ENCODE measurements at places on chromosomes 7 and 10. TPM values are rescaled to one million over a fixed set of nuclear protein-coding genes. Genes with fewer than 3 reads are reported as not detected.
A peak's percentile ranks its signal among the peaks of the same experiment; 100 is the strongest.

The FAM13C gene
- total RNA-seq: 66.7 TPM

The KIF11 gene
- total RNA-seq: 3.0 TPM

The ZNF425 gene
- 2.8 TPM for total RNA-seq

The CYP26C1 gene
- total RNA-seq: 0.09 TPM

The ASB15 gene
- total RNA-seq: not detected

The ATG9B gene
- total RNA-seq: 0.18 TPM

The MBL2 gene
- not detected for total RNA-seq

The GIMAP7 gene
- total RNA-seq: 9.0 TPM

The SPAM1 gene
- total RNA-seq: not detected

The OPN1SW gene
- total RNA-seq: not detected

DNA sequence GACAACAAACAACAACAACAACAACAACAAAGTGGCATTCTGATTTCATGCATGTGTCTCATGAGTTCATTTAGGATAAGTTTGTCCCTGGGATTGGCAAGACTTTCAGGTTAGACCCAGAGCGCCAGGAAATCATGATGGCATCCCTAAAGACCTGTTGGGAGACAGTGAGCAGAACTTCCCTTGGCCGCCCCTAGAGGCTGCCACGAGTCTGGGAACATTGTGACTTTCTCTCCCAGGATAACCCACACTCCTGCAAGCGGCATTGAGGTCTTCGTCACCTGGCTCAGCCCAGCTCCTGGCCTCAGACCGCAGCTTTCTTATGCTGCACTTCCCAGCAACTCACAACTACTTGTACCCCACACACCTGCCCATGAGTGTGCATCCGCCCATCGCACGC, 80.5 kb upstream of the RNF32 start:
- DNase-seq: no peak

GRCh38 chr7:88545663-88546062, 213.8 kb upstream of the ZNF804B start:
- no peak for DNase-seq

- no peak for DNase-seq
These were observed 16.7 kb downstream of the CDK1 start for GRCh38 chr10:60794953-60795352.

- DNase-seq: no peak
These were observed 11.3 kb upstream of the FXYD4 start for GRCh38 chr10:43360086-43360485.

DNA sequence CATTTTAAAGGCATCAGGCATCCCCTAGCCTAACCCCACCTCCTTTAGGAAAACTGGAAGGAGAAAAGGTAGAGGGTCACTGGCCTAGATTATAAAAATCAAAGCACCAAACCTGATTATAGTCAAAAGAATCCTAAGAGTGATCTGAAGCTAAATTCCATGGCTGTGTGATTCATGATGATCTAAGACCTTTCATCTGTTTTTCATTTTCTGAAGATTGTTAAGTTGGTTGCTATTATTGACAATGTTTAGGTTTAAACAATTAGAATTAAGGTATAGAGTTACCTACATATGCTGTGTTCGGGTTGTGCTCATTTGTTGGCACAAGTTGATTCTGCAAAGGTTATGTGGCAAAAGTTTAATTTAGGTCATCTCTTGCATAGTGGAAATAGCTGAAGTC, 148.7 kb downstream of the BICC1 start:
- DNase-seq: no peak

- no peak for DNase-seq
These were observed 58.3 kb upstream of the NANOS1 start for GRCh38 chr10:118971187-118971586.

DNA sequence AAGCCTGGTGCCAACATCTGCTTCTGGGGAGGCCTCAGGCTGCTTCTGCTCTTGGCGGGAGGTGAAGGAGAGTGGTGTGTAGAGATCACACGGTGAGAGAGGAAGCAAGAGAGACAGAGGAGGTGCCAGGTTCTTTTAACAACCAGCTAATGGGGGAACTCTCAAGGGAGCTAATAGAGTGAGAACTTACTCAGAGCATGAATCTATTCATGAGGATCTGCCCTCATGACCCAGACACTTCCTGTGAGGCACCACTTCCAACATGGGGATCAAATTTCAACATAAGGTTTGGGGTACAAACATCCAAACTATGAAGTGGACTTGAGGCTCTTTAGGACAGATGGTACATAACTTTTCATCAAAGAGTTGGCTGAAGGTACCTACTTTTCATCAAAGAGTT, 5.1 kb upstream of the ZNF32 start:
- DNase-seq: no peak

- no peak for DNase-seq
These were observed 32.1 kb upstream of the CCSER2 start for GRCh38 chr10:84296091-84296981.

- DNase-seq: no peak
These were observed 22.0 kb upstream of the BMPR1A start for GRCh38 chr10:86734207-86734988.

GRCh38 chr7:158325530-158326381, 261.9 kb downstream of the PTPRN2 start:
- DNase-seq: peak; percentile 45

- DNase-seq: no peak
These were observed 609 bp downstream of the KLRG2 start for GRCh38 chr7:139482662-139483466.

- no peak for DNase-seq
These were observed 248.7 kb upstream of the TCF7L2 start for GRCh38 chr10:112701211-112701877.

DNA sequence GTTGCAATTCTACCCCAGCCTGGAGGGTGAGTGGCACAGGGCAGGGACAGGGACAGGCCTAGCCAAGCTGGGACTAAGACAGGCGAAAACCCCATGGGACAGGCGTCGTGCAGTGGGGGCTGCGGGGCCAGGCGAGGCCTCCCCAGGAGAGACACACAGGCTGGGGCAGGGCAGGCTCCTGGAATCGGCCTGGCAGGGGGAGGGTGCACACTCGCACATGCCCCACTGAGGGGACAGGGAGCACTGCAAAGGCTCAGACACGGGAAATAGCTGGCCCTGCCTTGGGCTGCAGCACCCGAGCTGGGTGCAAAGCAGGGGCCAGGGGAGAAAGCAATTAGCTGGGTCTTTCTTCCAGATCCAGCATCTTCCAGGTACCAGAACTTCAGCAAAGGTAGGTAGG, 10.4 kb downstream of the LAT2 start:
- DNase-seq: no peak

- DNase-seq: no peak
These were observed 56.5 kb downstream of the FIGNL1 start for GRCh38 chr7:50393547-50394252.

GRCh38 chr10:77926566-77927401, at the start of gene DLG5:
DLG5 (minus strand) TSS chr10:77926755; CDS start chr10:77926520, 235 bp downstream.
- DNase-seq: peak; percentile 76

DNA sequence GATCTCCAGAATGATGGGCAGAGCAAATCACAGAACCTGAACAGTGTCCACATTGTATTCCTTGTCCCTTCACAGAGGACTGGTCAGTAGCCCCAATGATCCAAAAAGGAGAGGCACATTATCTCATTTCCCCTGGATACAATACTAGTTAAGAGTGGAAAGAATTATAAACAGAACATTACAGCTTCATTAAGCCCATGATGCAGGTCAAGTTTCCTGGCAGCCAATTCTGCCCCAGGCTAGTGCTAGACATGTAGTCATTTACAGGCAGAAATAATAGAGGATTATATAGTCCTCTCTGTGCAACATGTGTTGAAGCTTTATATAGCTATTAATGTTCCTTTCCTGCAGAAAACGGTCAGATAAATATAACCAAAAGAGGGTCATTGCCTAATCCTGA, 124.3 kb upstream of the WNT16 start:
- no peak for DNase-seq

DNA sequence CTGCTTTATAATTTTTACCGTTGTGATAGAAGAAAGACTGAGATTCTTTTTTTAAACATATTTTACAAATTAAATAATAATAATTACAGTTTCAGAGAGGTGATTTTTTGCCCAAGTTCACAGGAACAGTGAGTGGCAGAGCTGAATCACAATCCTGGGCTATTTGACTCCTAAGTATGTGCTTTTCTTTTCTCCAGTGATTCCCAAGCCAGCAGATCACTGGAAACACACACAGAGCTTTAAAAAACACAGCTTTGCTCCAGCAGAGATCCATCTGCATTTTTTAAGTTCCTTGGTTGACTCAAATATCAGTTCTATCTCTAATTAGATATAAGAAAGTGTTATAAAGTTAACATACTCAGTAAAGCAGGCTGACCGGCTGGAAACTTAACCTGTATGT, 69.0 kb downstream of the AHR start:
- DNase-seq: no peak

DNA sequence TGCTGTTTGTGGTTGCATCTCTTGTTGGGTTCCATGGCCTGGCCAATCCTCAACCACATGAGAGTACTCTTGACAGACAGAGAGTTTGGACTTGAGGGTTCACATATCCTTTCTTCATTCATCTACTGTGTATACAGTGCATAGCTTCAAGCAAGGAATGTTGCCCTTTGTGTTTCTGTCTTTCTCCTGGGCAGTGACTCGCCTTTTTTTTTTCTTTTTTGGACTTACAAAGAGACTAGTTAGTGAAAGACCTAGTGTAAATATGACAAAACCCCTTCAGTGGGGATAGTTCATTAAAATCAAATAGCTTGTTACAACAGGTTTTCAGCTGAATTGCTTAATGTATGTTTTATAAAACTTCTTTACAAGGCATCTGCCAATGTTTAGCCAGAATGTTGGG, 290.2 kb downstream of the FGFR2 start:
- DNase-seq: no peak

Data from prostate gland (tissue), 2 donors.